ENCODE measurements at places on chromosomes 7 and 10.

- DNase-seq: no peak
Observed at GRCh38 chr10:100579261-100580090, 43.7 kb downstream of the HIF1AN start.

- no peak for DNase-seq
Observed at GRCh38 chr10:23368816-23369640, 24.4 kb upstream of the C10orf67 start.

DNA sequence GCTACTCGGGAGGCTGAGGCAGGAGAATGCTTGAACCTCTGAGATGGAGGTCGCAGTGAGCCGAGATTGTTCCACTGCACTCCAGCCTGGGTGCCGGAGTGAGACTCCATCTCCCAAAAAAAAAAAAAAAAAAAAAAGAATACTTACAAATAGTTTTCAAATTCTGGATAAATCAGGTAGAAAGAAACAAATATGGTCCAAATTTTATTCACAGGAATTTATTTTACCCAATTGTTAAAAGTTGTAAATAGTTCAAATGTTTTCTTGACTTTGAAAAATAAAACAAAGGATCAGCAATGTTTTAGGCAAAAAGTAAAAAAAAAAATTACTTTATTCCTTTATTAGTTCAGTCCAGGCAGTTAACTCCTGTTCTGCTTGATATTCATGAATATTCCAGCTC, 172.9 kb upstream of the NAMPT start:
- DNase-seq: no peak

GRCh38 chr7:121605317-121605680, 209.2 kb upstream of the FAM3C start:
- DNase-seq: peak; percentile 68

DNA sequence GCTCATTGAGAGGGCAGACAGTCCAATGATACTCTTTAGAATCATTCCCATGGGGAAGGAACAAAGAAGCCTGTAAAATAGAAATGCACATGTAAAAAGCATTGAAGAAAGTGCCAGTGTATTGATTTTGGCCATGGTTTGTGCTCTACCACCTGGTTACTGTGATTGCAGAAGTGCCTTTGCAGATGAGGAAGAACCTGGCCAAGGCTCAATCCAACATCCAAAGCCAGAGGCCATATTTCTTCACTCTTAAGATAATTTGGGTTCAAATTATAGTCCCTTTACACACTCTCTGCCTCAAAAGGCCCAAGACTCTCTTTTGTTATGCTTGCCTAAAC, 122.1 kb downstream of the EGFR start:
- DNase-seq: no peak

GRCh38 chr7:27148031-27148755, 619 bp upstream of the HOXA6 start:
- DNase-seq: no peak

DNA sequence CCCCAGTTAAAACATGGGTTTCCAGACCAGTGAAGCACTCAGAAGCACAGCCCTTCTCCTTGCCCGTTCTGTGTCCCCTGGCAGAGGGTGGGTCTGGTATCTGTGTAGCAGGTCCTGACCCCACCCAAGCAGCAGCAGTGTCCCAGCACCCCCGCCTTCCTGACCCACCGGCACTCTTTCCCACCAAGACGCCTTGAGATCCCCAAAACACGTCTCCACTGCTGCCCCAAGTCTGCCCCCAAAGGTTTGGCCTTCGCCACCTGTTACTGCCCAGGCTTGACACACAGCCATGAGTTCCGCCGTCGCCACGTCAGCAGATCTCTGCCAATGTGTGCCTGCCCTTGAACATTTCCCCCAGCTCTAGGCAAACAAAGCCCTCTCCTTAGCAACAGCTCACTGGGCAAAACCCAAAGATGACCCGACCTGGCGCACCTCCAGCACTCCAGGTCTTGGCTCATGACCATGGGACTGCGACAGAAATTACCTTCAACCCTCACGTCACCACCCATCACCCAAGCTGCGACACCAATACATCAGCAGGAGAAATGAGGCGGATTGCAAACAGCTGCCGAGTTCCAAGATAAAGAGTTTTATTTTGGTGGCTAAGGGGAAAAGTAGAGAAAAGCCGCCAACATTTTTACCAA, 75.6 kb downstream of the CTBP2 start:
- DNase-seq: no peak

DNA sequence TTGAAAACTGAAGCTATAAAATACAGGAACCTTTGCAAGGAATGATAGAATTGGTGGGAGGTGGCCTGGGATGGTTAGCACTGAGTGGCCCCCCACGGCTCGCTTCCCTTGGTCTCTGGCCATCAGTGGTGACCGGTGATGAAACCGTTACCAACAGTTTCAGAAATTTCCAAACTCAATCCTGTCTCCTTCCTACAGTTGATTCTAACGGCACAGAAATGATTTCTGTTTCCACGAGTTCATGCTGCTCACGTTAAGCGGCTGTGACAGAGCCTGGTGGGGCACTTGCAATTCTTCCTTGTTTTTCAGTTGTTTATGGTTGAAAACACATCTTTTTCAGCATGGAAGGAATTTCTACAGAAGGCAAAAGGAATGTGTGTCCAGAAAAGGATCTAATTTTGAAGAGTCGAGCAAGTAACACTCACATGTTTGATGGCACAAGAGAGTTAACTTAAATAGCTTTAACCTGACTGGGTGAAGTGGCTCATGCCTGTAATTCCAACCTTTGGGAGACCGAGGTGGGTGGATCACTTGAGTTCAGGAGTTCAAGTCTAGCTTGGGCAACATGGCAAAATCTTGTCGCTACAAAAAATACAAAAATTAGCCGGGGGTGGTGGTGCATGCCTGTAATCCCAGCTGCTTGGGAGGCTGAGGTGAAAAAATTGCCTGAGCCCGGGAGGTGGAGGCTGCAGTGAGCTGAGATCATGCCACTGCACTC, 100.1 kb downstream of the DNAJB6 start:
- no peak for DNase-seq

GRCh38 chr10:97171001-97171400, 14.8 kb downstream of the SLIT1 start:
- no peak for DNase-seq

- DNase-seq: no peak
Observed at GRCh38 chr7:26532471-26532870, 240.8 kb downstream of the SNX10 start.

DNA sequence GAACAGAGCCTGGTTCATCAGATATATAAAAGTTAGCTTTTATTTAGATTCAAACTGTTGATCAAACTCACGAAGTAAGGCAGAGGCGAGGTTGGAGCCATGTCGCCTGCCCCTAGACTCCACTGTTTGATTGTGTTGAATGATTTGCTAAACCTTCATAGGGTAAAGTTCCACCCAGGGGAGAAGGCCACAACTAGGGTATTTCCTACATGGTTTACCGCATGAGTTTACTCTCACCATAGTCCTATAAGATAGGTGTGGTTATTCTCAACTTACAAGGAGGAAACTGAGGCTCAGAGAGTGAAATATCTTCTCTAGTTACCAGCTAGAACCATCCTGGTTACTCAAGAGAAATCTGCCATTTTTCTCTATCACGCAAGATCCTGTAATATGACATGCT, 31.8 kb downstream of the ARHGAP22 start:
- DNase-seq: no peak

GRCh38 chr7:134865001-134865845, 85.8 kb downstream of the CALD1 start:
- no peak for DNase-seq

DNA sequence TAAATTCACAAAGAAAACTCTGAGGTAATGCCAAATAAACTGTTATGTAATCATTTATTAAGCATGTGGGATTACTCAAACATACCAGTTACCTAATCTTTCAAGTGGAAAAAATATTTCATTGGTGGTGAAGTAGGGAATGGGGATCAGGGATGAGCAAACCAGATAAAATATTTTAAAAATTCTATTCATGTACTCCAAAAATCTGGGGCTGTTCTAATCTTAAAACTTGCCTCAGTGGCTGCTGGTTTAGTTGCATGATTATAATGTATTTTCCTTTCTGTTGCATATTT, 19.5 kb downstream of the LMOD2 start:
- no peak for DNase-seq

- DNase-seq: no peak
Observed at GRCh38 chr7:156842740-156843140, 50.2 kb downstream of the LMBR1 start.

GRCh38 chr10:134247-135131, 766 bp upstream of the ZMYND11 start:
- DNase-seq: no peak

GRCh38 chr7:35331730-35332678, 78.1 kb upstream of the TBX20 start:
- DNase-seq: no peak

- no peak for DNase-seq
Observed at GRCh38 chr10:117594722-117595121, 52.2 kb downstream of the EMX2 start.

GRCh38 chr7:121271916-121272315, 56.9 kb upstream of the WNT16 start:
- DNase-seq: no peak

DNA sequence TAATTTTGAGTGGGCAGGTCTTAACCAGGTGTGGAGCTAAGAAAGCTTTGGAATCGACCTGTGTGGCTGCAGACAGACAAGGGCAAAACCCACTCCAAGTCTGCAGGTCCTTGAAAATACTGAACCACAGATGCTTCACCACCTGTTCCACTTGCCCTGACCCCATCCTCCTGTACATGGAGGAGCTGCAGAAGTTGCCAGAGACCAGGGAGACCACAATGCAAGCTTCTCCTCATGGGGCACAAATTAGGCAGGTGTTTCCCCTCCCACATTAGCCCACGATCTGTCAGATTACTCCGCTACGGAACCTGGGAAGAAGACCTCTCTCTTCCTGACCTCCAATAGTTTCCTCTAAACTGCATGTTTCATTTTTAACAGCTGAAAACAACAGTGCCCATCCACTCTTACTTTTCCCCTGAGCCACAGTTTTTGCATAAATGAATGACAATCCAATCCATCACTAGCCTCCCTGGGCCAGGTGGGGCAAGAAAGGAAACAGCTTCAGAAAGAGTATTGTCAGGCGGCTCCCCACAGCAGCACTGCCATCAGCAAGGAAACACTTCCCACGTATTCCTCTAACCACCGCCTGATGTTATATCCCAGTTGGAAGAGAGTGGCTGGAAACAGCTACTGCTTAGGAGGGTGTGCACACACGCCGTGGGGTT, 141.6 kb downstream of the PRKAG2 start:
- peak; percentile 73 for DNase-seq

DNA sequence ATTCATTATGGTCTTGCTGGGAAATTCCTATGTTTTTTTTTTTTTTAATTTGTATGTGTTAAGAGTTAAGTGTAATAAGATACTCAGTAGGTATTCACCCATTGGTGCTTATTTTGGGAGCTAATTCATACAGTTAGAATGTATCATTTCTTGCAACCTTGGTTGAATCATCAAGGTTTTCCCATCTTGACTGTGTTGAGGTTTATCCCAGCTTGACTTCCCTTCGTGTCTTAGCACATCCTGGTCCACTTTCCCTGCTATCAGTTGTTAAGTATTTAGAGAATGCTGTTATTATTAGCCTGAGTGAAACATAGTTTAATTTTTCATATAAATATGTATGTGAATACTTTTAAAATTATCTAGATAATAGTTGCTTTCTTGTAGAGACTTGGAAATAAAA, 20.8 kb downstream of the RALA start:
- DNase-seq: no peak

DNA sequence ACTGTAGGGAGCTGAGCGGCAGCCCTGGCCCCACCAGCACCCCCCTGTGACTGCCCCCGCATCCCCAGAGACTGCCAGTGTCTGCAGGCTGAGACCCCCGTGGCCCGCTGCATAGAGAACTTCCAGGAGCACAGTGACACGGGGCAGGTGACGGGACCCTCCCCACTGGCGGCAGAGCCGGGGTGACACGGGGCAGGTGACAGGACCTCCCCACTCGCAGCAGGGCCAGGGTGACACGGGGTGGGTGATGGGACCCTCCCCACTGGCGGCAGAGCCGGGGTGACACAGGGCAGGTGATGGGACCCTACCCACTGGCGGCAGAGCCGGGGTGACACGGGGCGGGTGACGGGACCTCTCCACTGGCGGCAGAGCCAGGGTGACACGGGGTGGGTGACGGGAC, 2.3 kb downstream of the GPER1 start:
- no peak for DNase-seq

DNA sequence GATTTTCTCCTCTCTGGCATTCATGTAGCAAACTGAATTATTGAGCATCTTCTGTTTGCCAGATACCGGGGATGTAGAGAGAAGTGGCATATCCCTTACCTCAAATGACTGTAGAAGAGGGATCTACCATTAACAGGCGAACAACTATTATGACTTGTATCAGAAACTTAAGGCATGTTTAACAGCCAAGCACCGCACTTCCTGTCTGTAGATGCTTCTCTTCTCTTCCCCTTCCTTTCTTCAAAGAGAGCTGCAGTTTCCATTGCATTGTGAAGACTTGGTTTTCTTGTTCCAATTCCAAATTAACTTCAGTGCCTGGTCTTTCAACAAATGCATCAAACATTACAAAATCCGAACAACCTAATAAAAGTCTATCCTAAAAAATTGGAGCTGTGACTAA, 49.3 kb downstream of the LRRC4 start:
- no peak for DNase-seq

DNA sequence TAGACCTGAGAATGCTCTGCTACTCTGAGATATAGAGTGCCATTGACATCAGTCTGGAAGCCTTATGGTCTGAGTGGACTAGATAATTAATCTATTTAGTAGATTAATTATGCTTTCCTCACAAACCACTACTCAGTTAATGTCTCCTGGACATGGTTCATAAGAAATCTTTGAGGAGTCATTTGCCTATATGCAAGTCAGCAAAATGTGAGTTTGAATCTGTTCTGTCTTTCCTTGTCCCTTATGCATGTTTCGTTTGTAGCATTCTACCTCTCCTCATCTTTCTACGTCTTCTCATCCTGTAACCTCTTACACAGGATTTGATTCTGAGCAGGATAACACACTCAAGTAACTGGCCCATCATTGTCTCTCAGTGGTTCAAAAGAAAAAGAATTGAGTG, 735.4 kb upstream of the LRRTM3 start:
- DNase-seq: no peak

DNA sequence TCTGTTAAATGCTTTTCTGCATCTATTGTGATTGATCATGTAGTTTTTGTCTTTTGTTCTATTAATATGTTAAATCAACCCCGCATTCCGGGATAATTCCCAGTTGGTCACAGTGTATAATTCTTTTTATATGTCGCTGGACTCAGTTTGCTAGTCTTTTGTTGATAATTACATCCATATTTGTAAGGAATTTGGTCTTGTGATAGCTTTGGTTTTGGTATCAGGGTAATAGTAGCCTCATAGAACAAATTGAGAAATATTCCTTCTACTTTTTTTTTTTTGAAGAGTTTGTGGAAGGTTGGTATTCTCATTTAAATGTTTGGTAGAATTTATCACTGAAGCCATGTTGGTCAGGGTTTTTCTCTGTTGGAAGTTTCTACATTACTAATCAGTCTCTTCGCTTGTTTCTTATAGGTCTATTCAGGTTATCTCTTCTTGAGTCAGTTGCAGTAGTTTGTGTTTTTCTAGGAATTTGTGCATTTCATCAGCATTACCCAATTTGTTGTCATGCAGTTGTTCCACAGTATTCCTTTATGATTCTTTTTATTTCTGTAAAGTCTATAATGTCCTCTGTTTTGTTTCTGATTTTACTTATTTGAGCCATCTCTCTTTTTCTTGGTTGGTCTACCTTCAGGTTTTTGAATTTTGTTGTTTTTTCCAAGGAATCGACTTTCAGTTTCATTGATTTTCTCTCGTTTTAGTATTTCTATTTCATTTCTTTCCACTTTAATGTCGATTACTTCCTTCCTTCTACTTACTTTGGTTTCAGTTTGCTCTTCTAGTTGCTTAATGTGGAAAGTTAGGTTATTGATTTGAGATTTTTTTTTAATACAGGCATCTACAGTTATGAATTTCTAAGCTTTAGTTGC, 64.6 kb upstream of the GJD4 start:
- no peak for DNase-seq

GRCh38 chr7:81407094-81407493, 362.8 kb downstream of the HGF start:
- no peak for DNase-seq
